ENCODE measurements at places on chromosomes 7 and 10.

GRCh38 chr10:78948621-78949030 is 120.1 kb upstream of the ZMIZ1 start:
- DNase-seq, result no peak

DNA sequence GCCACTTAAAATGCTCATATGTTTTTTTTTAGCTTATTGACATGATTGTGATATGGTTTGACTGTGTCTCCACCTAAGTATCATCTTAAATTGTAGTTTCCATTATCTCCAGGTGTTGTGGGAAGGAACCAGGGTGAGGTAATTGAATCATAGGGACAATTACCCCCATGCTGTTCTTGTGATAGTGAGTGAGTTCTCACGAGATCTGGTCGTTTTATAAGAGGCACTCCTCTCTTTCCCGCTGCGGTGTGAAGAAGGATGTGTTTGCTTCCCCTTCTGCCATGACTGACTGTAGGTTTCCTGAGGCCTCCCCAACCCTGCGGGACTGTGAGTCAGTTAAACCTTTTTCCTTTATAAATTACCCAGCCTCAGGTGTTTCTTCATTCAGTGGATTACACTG is 80.5 kb upstream of the ETV1 start:
- no peak for DNase-seq

GRCh38 chr10:60465801-60466200 is 76.1 kb upstream of the ANK3 start:
- no peak for DNase-seq

DNA sequence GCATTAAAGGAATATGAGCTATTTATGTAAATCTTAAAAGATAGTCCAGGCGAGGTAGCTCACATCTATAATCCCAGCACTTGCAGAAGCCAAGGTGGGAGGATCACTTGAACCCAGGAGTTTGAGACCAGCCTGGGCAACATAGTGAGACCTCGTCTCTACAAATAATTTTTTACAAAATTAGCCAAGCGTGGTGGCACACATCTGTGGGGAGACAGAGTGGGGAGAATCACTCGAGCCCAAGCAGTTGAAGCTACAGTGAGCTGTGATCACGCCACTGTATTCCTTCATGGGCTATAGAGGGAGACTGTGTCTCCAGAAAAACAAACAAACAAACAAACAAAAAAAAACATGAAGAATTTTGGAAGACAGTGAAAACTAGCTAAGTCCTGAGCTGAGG is 28.4 kb downstream of the HERC4 start:
- no peak for DNase-seq

DNA sequence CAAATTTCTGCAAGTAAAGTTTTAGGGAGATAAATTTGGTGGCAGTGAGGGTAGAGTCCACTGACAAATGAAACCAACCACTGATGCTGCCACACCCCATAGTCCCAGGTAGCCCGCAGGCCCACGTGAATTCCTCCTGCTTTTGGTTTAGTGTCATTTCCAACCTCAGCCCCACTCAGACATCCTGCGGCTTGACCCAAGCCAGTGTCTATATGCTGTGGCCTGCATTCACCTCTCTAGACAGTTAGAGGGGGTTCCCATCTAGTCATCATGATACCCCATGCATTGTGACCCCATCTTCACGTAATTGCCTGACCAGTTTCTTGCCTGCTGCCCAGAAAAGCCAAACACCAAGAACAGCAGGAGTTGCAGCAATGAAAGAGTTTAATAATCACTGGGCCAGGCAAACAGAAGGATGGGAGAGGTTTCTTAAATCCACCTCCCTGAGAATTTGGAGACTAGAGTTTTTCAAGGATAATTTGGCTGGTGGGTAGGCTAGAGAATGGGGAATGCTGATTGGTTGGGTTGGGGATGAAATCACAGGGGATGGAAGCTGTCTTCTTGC is 332.0 kb upstream of the GALNT17 start:
- DNase-seq, result no peak

DNA sequence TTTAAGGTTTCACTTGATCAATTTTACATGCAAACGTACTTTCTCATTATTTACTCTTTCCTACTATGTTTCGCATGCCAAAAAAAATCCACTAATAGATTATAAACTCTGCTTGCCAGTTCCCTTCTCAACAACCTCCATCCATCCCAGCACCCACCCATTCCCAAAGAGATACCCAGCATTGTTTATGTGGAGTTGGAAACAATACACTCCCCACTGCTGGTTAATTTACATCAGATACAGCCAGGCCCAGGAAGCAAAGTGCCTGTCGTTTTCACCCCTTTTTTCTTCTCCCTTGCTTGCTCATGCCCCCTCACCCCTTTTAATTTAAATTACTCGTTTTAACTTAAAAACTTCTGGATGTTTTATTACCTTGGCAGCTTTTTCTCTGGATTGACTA is 59.9 kb downstream of the HIBADH start:
- DNase-seq, result no peak

- no peak for DNase-seq
Measured at GRCh38 chr10:78959217-78959923, 109.4 kb upstream of the ZMIZ1 start.

DNA sequence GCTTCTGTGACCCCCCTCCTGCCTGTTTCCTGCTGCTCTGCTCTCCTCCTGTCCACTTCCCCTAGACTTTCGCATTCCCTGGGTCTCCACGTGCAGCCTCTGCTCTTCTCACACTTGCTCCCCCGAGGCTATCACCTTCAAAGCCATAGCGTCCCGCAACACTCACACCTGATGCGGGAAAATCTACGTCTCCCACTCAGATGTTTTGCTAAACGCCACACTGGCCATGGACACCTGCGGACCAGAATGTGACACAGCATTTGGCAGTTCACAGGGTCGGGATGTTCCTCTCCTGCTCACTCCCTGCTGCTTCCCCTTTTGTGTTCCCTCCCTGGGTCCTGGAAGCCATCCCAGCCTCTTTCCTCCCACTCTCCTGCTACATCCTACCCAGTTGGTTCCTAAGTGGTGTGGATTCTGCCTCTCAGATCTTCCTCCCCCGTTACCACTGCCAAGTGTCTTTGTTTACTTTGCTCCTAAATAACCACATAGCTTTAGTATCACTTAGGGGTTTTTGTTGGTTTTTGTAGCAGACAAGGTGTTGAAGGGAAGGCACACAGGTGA is 33.7 kb upstream of the RBM33 start:
- no peak for DNase-seq

DNA sequence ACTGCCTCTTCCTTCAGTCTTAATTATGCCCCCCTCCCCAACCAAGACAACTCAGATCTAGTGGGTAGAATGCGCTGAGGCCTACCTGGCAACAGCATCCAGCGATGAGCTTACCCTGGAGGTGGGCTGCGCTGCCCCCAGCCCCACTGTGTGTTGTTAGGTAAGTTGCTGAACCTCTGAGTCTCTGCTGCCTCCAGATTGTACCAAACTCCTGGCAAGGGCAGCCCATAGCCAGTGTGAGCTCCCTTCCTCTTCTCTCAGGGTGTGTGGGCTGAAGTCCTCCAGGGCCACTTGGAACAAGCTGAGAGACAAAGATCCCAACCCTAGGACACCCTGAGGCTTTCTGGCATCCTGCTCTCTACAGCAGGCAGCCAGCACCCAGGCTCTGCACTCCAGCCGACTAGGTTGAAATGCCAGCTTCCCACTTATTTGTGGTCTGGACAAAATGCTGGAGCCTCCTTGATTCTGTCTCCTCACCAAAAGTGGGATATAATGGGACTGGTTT is 135.3 kb downstream of the ARHGAP22 start:
- DNase-seq, result no peak

GRCh38 chr10:111473361-111473760 is 396.5 kb downstream of the ADRA2A start:
- no peak for DNase-seq

- no peak for DNase-seq
Measured at GRCh38 chr7:70341446-70341845, 743.2 kb downstream of the AUTS2 start.

- no peak for DNase-seq
Measured at GRCh38 chr10:132469197-132469884, 68.2 kb upstream of the INPP5A start.

DNA sequence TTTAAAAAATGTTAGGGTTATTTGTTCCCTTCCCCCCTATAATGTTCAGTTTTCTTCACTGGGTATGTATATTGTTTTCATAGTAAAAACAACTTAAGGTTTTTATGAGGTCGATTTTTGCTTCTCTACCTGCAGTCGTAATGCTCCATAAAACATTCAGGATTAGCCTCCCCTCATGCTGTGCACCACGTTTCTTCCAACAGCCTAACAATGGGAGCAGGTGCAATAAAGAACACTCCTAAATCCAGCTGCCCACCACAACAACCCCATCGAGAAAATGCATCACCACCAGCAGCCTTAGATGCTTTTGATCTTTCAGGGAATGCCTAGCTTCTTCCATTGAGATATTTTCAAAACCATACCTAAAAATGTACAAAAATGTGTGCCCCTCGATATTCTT is 111.1 kb downstream of the ADAM12 start:
- no peak for DNase-seq

GRCh38 chr7:26485367-26485934 is 193.8 kb downstream of the SNX10 start:
- DNase-seq, result no peak

- DNase-seq, result no peak
Measured at GRCh38 chr7:31073326-31074119, 21.4 kb downstream of the ADCYAP1R1 start.

DNA sequence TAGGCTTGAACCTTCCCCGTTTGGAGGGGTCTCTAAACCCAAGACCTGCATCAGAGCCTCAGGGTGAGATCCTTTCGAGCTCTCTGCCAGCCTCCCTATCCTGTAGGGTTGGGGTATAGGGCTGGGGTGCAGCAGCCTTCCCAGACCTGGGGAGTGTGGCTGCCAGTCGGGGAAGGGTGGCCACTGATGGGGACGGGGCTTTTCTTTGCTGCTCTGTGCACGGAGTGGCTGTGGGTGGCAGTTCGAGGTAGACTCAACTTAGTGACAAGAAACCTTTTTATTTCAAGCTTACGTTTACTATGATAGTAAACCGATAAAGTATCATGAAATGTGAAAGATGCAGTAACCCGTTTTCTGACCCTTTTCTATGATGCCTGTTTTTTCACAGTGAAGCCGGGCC is 13.0 kb downstream of the ZNF316 start:
- DNase-seq, result no peak

- DNase-seq, result no peak
Measured at GRCh38 chr7:98852826-98853225, 17.0 kb downstream of the TMEM130 start.

DNA sequence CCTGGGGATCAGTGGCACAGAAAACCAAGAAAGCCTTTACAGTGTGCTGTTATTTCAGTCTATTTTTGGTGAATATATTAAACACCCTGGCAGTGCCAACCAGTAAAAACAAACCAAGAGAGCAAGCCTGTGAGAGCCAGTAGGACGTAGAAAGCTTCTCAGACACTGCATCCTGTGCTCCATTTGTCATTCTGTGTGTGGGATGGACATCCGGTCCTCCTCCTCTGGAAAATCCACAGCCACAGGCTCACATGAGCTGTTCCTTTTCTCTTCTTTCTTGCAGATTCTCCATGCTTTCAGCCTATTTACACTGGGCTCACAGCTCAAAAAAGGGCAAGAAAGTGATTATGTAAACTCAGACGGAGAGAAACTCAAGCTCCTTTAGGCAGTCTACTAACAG is 119.7 kb upstream of the YAE1 start:
- DNase-seq, result no peak

DNA sequence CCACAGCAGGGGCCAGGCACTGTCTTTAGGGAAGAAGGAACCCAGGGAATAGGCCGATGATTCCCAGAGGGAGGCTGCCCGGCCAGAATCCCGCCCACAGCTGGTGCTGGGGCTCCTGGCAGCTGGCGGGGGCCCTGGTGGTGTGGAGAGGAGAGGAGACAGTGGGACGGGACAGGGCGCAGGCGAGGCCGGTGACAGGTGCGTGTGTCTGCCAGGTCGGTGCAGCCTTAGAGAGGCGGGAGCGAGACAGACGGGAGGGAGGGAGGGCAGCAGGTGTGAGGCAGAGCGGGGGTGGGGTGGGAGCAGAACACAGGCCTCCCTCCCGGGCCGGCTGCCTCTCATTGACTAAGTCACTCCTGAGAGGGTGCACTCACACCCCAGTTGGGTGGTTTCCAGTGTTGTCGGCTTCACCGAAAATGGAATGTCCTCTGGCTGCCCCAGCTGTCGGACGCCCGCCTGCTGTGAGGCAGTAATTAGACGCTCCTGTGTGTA is 55.2 kb downstream of the ELFN1 start:
- no peak for DNase-seq

DNA sequence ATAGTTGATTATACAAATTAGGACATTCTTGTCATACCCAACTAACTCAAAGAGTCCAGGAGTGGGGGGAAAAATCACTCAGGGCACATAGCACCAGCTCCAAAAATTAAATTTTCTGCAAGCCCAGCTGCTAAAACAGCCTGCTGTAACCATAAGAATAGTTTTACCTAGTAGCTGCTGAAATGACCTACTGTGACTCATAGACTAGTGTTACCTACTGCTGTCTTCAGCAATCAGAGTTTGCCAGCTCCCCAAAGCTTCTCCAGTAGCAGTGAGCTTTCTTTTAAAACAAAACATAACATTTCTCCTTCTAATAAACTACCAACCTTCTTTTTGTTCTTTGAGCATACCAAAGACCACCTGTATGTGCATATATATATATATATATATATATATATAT is 4.2 kb upstream of the ARHGAP12 start:
- DNase-seq, result no peak

DNA sequence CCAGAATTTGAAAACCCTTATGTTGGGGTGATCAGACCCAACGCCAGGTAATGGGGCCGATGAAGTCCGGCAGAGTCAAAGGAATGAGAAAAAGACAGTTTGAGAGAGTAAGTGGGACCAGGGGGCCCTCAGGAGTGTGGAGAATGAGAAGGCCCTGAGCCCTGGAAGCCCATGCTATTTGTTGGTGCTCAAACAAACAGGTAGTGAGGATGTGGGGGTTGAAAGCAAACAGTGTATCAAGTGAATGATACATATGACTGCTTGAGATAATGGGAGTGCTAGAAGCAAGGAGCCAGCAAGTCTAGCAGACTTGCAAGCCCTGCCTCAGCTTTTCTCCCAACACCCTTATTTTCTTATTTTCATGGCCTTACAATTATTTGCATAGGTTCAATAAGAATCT is 11.2 kb upstream of the SEPTIN14 start:
- no peak for DNase-seq

- no peak for DNase-seq
Measured at GRCh38 chr7:83060218-83060617, 102.5 kb downstream of the PCLO start.

DNA sequence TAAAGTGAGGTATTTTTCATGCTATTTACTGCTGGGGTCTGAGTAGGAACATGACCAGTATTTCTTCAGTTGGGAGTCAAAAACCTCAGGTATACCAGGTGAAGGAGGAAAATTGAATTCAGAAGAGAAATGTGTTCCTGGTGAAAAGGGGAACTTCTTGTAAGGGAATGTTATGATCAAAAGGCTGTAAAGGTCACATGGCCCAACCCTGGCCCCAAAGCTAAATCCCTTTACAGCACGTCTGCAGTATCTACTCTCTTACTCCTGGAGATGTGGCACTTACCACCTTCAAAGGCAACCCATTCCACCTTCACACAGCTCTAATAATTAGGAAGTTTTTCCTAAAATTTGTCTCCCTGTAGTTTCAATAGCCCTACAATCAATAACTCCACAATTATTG is 15.2 kb downstream of the PIK3AP1 start:
- DNase-seq, result no peak
